Femur (tissue), 1 donor: ENCODE measurements at places on chromosomes 4 and X.

DNA sequence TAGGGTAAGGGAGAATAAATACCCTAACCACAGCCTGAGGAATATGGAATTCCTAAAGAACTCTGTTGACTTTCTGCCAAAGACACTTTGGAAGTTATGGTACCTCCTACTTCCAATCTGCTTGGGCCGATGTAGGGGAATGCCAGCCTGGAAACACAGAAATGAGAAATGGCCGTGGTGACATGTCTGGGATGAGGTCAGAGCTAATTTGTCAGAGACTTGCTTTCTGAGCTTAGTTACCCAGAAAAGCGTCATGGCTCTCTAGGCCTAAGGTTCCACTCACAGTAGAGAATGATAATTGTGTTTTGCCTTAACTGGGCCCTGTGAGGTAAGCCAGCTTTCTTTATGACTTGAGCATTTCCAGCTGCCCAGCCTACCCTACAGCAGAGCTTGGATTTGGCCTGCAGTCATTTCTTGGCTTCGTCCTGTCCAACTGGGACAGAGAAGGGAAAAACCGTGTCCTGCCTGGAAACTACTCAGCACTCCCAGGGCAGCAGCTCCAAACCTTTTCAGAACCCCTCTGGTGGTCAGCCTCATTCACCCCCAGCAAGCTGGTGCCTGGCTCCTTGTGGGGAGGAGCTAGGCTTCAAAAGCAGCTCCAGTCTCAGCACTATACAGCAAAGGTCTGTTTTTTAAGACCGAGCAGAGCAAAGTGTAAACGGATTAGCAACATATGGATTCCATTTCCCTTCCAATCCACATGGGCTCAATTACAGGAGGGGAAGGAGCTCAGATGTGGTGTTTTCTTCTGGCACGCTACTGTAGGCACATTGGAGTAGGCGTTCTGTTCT lies 92.3 kb downstream of the RLIM start:
- peak; percentile 81 for DNase-seq

GRCh38 chr4:104940927-104941326 lies 205.7 kb upstream of the TET2 start:
- DNase-seq = no peak

GRCh38 chrX:46040001-46040400 lies 505.2 kb downstream of the ZNF674 start:
- DNase-seq = no peak

- no peak for DNase-seq
Observed at GRCh38 chrX:68238568-68238967, 194.7 kb downstream of the OPHN1 start.

- DNase-seq = no peak
Observed at GRCh38 chr4:81903212-81903611, 431.5 kb upstream of the RASGEF1B start.

GRCh38 chrX:43973249-43974099 lies at the start of gene NDP:
Gene NDP, minus strand, starts transcription at chrX:43973390. Its CDS starts 14,745 bp downstream, at chrX:43958645.
- no peak for DNase-seq

DNA sequence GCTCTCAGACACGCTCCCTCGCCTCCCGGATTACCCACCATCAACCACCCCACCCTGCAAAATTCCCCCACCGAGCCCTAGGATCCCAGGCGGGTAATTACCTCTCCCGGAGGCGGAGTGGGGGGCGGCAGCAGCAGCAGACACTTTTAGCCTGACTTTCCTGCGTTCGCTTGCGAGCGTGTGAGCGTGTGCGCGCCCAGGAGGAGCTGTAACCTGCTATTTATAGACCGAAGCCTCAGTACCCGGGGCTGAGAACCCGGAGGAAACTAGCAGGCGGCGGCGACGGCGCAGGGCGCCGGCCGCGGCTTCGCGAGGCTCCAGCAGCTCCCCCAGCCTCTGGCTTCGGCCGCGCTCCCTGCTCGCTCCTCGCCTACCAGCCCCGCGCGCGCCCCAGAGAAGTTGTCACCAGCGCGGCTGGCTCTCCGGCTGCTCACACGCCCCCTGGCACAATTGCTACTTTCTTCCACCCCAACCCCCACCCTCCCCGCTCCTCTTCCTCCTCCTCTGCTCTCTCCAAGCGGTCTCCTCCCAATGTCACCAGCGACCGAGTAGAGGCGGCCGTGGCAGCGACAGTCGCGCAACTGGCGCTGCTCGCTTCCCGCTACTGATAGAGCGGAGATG lies at the start of gene INPP4B:
Gene INPP4B (minus strand): TSS at position 194 of the 621 bp plus-strand sequence.
- DNase-seq = peak; percentile 70

DNA sequence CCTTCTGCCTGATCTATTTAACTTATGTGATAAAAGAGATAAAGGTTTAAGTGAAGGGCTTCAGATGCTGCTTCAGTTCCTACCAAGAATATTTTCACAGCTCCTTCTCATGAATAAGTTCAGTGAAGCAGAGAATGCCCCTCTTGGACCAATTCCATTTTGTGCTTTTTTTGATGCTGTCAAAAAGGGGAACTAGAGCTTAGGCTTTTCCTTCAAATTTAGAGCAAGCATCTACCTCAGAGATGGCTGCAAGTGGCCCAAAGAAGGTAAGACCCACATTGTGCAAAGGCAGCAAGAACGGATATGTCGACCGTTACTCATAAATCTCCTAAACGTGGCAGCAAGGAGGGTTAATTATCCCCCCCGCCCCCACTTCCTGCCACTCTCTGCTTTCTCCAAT lies 4.5 kb downstream of the CHRDL1 start:
- DNase-seq = no peak

GRCh38 chr4:128524311-128524710 lies 236.7 kb upstream of the PGRMC2 start:
- DNase-seq = peak; percentile 33

- DNase-seq = no peak
Observed at GRCh38 chrX:104987063-104987462, 233.4 kb downstream of the TEX13A start.

DNA sequence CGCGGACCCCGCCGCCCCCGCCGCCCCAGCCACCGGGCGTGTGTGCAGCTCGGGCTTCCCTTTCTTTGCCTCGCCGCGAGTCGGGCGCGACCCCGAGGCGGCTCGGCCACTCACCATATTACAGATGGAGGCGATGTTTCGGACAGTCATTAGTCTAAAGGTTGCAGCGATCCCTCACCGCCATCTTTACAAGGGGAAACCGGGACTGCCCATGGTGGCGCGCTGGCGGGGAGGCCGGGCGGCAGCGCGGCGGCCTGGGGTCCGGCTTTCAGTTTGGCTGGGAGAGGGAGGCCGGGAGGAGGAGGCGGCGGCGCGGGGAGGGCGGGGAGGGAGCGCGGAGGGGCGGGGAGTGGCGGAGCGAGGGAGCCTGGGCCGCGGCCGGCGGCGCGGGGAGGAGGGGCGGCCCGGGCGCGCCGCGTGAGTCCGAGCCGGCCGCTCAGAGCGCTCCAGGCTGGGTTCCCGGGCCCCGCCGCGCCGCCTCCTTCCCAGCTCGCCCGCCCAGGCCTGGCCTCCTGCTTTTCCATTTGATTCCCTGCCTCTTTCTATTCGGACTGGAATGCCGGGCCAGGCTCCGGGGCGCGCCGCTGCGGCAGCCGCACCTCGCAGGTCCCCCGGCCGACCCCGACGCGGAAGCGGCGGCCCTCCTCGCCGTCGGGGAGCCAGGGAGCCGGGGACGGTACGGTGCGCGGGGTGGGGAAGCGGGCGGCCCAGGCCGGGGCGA lies at the start of gene USP46:
Gene USP46 (minus strand): TSS at position 301 of the 721 bp plus-strand sequence. CDS start 151 bp downstream, at position 150.
- DNase-seq = peak; percentile 90

- DNase-seq = no peak
Observed at GRCh38 chrX:151184705-151185104, 8.3 kb downstream of the GPR50 start.

DNA sequence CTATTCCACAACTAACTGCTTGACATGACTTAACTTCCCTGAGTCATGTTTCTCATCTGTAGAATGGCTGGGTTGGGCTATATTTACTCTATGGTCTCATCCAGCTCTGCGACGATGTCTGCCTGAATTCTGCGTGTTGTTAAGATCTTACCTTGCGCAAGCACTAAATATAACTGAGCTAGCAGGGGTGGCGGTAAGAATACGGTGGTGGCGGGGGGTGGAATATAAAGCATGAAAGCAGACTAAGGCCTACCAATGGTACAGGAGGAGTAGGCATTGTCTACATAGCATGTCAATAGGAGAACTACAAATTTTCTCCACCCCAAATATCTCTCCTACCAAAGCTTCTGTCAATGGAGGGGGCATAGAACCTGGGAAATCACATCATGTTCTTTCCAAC lies 45.7 kb upstream of the DCLK2 start:
- DNase-seq = no peak

DNA sequence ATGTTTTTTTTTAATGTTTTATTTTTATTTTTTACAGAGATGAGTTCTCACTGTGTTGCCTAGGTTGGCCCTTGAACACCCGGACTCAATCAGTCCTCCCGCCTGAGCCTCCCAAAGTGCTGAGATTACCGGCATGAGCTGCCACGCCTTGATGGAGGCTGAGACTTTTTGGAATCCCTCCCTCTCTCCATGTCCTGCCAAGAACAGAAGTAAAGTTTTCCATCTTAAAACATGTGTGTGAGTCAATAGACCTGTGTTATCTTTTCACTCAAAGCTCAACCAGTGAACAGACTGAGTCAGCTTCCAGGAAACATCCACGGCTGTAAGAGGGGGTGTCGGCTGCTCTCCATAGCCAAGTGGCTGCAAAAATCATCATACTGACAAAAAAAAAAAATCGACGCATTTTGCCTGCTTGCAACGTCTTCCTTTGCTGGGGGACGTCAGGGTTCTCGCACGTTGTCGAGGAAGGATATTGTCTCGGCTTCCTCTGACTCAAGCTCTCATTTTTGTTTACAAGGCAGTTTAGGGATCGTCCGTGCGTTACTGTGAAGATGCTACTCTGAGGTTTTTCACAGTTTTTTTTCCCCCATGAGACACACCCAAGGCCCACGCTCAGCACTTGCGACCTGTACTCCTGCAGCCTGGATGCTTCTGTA lies 10.0 kb upstream of the ASMTL start:
- DNase-seq = no peak

DNA sequence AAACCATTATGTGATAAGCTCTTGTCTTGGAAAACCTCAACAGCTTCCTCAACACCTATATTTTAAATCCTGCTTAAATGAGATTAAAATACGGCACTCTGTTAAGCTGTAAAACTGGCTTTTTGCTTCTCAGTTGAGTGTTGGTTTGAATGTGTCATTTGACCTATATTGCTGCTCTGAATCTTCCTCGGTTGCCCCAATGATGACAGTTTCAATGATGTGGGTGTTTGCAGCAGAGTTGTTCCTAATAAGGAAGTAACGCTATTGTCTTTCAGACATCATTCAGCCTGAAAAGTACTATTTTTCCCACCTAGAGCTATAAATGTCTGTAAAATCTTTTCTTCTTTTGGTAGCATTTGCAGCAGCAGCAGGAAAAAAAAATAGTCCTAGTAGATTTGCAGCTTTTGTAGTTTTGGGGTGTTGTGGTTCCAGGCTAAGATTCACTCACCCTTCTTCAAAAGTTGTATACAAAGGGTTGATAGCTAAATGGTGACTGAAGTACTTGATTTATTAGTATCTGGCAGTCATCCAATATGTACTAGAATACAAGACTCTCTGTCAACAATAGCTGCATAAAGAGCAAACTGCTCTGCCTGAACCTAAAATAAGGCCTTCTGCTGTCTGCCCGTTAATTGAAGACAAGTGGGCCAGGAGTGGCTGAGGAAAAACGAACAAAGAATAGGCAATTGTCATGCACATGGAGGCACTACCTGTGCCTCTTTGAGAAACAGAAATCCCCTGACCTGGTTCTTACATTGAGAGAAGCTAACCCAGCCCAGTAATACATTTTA lies 333.1 kb downstream of the IL1RAPL1 start:
- DNase-seq = no peak

DNA sequence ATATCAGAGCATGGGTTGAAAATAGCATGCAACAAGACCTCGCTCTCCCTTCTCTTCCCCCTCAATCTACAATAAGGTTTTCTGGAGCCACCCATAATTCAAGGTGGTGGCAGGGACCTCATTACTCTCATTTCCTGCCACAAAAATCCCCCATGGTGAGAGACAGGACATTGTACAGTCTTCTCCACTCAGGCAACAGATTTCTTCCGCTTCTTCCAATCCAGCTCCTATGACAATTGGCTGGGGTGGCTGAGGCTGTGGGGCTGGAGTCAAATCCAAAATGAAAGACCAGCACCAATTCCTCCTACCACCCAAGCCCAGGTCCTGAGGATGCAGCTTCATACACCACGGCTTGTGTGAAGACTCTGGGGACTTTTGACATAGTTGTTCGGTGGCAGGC lies 40.3 kb upstream of the NKRF start:
- no peak for DNase-seq

DNA sequence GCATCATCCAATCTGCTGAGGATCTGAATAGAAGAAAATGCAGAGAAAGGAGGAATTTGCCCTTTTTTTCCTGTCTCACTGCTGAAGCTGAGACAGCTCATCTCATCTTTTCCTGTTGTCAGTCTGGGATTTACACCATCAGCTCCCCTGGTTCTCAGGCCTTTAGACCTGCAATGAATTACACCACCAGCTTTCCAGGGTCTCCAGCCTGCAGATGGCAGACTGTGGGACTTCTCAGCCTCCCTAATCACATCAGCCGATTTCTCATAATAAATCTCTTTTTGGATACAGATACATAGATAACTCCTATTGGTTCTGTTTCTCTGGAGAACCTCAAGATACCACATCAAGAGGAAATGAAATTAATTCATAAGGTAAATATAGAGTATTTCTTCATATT lies 134.6 kb upstream of the MAB21L2 start:
- DNase-seq = no peak

- DNase-seq = no peak
Observed at GRCh38 chr4:17502756-17503155, 9.1 kb downstream of the QDPR start.
